NCI-H1417 (cell line): ENCODE measurements at places on chromosomes 4 and X.

GRCh38 chrX:33987458-33987857 lies 144.7 kb downstream of the FAM47A start:
- DNase-seq, result no peak

DNA sequence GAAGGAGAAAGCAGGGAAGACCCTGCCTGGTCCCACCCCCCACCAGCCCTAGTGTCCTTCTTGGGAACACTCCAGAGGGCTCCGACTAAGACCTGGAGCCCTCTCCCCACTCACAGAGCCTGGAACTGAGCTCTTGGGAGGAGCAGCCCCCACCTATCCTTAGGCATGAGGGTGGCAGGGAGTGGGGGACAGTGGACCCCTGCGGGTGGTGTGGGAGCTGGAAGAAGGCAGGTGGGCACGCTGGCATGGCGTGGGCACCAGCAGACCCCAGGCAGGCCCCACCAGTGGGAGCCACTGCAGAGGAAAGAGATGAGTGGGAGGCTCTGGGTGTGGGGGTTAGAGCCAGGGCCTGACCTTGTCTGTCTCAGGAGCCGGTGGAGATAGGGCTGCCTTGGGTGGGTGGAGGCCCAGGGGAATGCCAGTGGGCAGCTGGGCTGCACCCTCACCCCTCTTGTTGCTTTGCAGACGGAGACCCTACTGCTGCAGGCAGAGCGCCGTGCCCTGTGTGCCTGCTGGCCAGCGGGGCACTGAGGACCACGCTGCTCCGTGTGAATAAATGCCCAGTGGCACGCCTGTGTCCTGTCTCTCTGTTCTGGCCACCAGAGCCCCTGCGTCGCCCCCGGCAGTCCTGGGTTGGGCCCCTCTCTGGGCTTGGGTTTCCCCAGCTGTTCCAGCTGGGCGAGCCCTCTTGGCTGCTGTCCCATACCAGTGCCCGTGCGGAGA lies 15.6 kb upstream of the NAT8L start:
- DNase-seq, result no peak

GRCh38 chr4:8731364-8731763 lies 138.8 kb downstream of the CPZ start:
- no peak for DNase-seq

GRCh38 chrX:2336181-2336580 lies 164.6 kb downstream of the DHRSX start:
- no peak for DNase-seq

DNA sequence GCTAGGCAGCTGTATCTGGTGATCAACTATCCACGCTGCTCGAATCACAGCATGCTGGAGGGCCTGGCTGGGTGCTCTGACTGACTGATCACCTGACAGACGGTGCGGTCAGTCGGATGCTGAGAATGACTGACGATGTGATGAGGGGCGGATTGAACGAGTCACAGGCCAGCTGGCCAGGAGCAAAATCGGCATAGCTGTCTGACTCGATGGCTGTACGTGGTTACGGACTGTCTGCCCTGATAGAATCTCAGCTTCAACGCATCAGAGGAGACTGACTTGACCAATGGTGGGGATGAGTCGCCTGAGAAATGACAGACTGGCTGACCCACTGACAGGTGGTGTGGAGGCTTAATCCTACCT lies 1.0 kb upstream of the SUV39H1 start:
- peak; percentile 45 for DNase-seq

- DNase-seq, result no peak
Measured at GRCh38 chrX:70279081-70279480, 2.9 kb upstream of the RAB41 start.

DNA sequence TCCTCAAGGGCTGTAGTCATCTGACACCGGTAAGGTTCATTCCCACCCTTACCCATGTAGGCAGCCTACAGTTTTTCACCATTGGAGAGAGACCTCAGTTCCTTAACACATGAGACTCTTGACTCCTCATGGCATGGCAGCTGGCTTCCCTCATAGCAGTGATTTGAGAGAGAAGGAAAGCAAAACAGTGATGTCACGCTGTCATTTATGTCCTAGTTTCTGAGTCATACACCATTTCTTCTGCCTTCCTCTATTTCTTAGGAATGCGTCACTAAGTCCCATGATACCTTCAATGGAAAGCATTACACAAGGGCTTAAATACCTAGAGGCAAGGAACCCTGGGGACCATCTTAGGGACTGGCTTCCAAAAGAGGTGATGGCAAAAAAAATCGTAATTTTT lies 226.1 kb downstream of the SPCS3 start:
- no peak for DNase-seq

DNA sequence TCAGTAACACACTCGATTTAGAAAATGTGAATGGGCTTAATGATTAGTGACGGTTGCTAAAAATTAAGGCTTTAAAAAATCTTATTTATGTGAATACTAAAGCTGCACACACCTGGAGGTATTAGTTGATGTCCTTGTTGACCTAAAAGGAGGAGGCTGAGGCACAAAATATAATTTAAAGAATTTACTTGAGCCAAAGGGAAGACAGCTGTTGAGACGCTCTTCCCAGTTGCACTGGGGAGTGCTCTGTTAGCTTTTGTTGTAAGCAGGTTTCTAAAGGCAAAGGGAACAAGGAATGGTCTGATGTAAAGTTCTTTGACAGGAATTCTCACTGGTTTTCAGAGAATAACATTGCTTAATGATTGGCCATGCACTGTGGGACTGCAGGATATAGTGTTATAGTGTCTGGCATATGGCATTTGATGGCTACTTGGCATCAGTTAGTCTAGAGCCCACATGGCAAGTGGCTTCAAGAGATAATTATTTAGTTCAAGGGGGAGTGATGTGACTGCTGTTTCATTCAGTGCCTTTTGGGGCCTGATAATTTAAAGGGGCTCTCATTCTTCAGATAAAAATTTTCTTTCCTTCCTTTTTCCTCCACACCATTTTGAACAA lies 30.8 kb upstream of the PGM2 start:
- DNase-seq, result no peak

- peak; percentile 71 for DNase-seq
Measured at GRCh38 chrX:153687121-153688039, at the start of gene SLC6A8. Gene SLC6A8, plus strand, starts transcription at chrX:153687926. Its CDS starts 649 bp downstream, at chrX:153688575.

DNA sequence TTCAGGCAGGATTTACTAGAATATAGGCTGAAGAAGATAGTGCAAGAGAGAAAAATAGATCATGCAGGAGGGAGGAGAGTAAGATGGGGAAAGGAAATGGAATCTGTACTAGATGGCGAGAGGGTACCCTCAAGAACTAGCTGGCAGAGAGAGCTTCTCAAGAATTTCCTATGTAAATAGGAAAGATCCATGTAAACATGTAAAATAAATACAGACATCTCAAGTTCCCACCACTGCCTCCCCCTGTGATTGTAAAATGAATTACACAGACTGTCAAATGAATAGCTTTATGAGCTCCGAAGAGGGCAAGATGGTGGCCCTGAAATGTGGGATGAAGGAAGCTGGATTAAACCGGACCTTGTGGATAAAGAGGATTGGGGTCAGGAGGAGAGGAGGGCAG lies 178.0 kb downstream of the PALLD start:
- DNase-seq, result peak; percentile 6

- DNase-seq, result no peak
Measured at GRCh38 chr4:109990261-109991257, 77.9 kb downstream of the EGF start.

DNA sequence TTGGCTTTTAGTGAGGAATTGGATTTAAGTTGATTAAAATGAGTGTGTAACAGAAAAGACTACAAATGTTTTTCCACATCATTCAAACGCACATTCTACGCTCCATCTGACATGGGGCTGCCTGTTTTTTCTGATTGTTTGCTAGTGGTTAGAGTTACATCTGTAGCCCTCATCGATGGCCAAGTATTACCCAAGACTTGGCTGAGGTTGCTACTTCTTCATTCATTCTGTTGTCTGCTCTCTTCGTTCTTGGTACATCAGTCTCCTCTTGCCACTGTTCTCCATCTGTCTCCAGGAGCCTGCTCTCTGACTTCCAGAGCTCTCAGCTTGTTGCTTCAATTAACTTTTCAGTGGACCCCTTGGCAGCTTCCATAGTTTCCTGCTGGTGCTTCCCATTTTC lies 1844.6 kb upstream of the TENM3 start:
- no peak for DNase-seq

DNA sequence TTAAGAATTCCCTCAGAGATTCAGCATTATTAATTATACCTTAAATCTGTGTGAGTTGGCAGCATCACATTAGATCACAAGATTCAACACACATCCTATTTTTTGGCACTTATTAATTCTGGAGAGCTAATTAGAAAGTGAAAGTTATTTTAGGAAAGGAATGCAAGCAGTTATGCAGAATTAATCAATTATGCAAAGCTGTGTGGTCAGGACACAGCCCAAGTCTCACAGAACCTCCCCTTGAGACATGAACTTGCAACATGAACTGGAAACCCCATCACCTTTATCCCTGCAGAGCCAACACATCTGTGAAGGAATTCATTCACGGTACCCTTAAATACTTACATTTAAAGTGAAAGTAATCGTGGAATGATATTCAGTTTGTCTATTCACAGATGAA lies 80.5 kb downstream of the TSPAN5 start:
- DNase-seq, result no peak

DNA sequence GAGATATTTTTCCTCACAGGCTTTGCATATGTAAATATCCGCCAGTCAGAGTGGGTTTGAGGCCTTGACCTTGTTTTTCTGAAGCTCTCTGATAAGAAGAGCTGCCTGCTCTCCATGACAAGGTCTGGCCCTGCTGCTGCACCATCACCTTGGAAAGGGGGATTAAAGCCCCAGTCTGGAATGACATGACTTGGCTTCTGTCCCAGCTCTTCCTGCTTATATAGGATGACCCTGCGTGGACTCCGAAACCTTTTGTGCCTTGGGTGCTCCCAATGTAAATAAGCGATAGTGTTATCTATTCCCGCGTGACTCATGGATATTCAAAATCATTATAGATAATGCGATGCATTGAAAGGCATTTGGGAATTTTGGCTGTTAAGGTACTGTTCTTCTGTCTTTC lies 139.3 kb downstream of the BMPR1B start:
- DNase-seq, result no peak

DNA sequence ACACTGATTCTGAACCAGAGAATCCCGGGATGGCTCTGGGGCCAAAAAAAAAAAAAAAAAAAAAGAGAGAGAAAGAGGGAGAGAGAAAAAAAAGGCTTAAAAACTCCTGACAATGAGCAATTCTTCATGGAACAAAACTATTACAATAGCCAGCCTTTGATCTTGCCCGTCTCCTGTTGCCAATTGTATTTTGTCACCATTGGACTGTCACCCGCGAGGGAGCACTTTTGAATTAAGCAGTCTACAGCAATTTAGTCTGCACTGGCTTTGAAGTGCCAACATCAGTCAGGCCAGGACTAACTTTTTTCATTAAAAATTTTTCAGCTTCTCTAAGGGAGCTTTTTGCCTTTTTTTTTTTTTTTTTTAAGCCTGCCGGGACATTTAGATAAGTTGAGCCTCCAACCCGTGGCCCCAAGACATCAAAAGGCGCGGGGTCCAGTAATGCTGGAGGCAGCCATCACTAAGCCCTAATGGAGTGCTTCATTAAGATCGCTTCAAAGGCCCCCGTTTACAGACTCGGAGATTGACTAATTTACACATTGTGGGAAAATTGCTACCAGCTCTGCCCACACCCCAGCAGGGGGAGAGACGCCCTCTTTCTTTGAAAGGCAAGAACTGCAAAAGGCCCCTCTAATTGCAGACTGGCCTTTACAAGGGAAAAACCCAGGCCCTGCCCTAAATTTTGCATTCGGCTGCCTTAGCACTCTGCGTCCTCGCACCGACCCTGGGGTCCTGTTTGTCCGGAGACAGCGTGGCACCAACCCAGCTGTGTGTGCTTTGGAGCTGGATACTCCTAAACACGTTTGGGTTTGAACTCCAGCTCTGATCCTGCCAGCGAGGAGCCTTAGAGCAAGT lies 98.1 kb upstream of the MSX1 start:
- DNase-seq, result peak; percentile 2

GRCh38 chrX:9656277-9656676 lies 109.4 kb downstream of the GPR143 start:
- peak; percentile 67 for DNase-seq

- no peak for DNase-seq
Measured at GRCh38 chr4:173793937-173794510, 264.0 kb upstream of the HAND2 start.

DNA sequence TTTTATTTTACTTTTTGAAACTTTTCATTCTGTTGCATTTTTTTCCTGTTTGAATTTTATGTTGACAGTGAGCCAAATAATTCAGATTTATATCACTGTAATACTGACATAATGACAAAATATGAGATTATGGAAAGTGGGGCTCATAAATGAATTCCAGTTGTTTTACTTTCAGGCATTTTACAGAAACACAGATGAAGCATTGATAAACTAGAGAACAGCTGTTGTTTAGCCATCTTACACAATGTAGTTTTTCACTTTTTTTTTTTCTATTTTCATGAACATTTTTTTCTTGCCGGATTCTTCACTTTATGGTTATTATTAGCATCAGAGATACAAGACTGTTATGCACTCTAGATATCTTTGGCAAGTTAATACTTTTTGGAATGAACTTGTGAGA lies 91.7 kb upstream of the PAQR3 start:
- DNase-seq, result no peak

DNA sequence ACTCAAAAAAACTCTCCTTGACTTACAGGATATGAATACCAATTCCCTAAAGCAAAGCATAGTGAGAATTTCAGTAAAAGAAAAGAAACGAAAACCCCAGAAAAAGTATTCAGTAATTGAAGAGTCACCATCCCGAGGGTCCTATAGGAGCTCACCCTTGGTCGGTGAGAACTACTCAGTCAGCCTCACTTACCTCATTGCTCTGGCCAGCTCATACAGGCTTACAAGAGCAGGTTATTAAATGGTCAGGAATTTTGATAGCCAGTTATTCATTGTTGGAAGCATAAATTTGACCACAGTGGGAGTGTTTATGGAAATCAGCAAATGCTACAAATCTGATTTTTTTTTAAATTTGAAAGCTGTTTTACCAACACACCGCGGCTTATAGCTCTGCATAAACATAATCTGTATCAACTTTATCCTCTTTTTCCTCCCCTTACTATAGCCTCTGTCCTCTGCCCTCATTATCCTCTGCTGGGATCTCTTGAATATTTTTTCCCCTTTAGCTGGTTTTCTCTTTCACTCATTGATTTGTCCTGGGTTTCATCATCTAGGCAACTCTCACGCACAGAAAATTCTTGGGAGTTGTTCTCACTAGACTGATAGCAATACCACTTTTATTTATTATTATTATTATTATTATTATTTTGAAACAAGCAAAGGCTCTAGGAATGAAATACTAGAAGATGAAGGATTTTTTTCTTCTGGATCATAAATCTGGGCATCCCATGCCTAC lies 11.0 kb upstream of the CXCL2 start:
- no peak for DNase-seq

- no peak for DNase-seq
Measured at GRCh38 chrX:65821721-65822496, 154.5 kb downstream of the MSN start.

GRCh38 chr4:116358633-116359222 lies 726.6 kb downstream of the TRAM1L1 start:
- DNase-seq, result peak; percentile 4

GRCh38 chr4:78464265-78464664 lies 87.3 kb upstream of the ANXA3 start:
- DNase-seq, result no peak

GRCh38 chrX:16368696-16369095 lies 201.4 kb downstream of the MAGEB17 start:
- DNase-seq, result no peak

- DNase-seq, result no peak
Measured at GRCh38 chr4:17450269-17450804, 61.6 kb downstream of the QDPR start.
